Activated naive CD4-positive, alpha-beta T cell (primary cell): ENCODE measurements at places on chromosomes 16 and 17.

DNA sequence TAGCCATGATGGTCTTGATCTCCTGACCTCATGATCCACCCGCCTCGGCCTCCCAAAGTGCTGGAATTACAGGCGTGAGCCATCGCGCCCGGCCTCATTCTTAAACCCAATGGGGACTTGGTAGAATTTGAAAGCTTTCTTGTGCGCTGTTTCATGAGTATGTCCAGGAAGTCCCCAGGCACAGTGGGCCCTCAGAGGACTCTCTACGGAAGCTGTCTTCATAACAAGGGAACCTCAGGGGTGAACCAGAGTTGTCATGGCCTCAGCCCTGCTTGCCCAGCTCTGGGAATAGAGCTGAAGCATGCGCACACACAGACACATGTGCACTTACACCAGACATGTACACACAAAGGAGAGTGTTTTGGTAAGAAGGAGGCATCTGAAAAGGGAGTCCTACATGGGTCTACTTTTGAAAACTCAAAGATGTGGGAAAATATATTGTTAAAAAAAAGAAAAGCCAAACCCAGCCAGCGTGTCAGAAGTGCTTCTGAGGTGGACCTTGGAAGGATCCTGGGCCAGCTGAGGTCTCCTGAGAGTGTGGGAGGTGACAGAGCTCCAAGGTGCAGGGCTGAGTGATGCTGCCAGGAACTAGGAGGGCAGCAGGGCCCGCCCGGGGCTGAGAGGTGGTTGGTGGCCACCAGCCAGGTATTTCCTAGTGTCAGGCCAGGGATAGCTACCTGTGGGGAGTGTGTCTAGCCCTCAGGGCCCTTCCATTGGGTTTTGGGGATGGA lies 54.6 kb downstream of the EPN2 start:
- no peak for DNase-seq

GRCh38 chr16:74680681-74681080 lies 14.0 kb upstream of the RFWD3 start:
- DNase-seq: no peak

DNA sequence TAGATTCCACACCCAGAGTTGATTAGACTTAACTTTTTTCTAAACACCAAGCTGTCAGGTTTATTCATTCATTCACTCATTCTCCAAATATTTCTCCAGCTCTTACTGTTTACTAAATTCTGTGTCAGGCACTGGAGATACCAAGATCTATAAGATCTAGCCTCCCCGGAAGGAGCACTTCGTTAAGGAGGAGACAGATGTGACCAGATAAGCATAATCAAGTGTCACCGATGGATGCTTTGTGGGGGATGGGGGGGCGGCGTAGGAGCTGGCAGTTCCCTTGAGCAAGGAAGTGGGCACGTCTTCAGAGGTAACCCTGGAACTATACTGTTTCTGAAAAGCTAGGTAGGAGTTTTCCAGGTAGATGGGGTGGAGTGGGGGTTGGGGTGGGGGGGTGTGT lies 3.8 kb upstream of the RPL26 start:
- no peak for DNase-seq

DNA sequence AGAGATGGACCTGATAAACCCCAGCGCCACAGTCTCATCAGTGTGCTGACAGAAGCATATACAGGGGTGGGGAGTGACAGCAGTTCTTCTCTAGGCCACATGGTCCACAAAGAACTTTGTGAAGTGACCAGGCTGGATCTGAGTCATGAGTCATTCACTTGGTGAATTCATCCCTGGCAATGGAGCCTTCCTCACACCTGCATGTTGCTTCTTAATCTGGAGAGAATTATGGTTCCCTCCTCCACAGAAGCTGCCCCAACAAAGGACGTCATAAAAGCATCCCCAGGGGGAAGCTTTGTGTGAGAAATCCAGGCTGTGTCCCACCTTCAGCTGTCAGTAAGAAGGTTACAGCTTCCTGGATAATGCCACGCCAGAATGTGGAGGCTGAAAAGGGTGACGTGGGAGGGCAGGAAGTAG lies 215.6 kb upstream of the MAF start:
- no peak for DNase-seq

- DNase-seq: no peak
These were observed 92.4 kb downstream of the RGS9 start for GRCh38 chr17:65229621-65229995.

- no peak for DNase-seq
These were observed 66.9 kb upstream of the ATF7IP2 start for GRCh38 chr16:10318798-10319500.

- DNase-seq: no peak
These were observed 6.1 kb downstream of the CA7 start for GRCh38 chr16:66850115-66850815.

DNA sequence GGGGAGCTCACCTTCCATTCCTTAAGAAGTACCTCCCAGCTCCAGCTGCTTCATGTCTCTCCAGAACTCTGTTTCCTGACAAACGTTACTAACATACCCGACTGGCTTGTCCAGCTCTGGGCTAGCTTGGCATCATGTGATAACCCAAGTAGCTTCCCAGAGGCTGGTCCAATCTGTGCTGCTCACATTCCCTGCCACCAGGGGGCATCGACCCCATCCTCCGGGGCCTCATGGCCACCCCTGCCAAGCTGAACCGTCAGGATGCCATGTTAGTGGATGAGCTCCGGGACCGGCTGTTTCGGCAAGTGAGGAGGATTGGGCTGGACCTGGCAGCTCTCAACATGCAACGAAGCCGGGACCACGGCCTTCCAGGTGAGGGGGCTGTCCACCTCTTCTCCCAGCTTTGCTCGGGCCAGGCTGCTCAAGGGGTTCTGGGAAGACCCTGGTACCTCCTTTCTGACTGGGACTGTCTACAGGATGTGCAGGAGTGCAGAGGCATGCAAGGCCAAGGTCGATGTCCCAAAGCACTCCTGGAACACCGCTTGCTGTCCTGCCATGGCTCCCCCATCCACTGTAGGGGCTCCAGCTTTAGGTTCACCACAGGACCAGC lies 7.6 kb downstream of the EPX start:
- DNase-seq: peak; percentile 47

GRCh38 chr16:14399378-14400284 lies 230.4 kb downstream of the PARN start:
- no peak for DNase-seq

- DNase-seq: no peak
These were observed 15.8 kb downstream of the RIPOR1 start for GRCh38 chr16:67544329-67544841.

- DNase-seq: no peak
These were observed 3.9 kb upstream of the BIRC5 start for GRCh38 chr17:78210111-78210510.

- peak; percentile 53 for DNase-seq
These were observed 38.1 kb downstream of the SOST start for GRCh38 chr17:43720311-43721060.

DNA sequence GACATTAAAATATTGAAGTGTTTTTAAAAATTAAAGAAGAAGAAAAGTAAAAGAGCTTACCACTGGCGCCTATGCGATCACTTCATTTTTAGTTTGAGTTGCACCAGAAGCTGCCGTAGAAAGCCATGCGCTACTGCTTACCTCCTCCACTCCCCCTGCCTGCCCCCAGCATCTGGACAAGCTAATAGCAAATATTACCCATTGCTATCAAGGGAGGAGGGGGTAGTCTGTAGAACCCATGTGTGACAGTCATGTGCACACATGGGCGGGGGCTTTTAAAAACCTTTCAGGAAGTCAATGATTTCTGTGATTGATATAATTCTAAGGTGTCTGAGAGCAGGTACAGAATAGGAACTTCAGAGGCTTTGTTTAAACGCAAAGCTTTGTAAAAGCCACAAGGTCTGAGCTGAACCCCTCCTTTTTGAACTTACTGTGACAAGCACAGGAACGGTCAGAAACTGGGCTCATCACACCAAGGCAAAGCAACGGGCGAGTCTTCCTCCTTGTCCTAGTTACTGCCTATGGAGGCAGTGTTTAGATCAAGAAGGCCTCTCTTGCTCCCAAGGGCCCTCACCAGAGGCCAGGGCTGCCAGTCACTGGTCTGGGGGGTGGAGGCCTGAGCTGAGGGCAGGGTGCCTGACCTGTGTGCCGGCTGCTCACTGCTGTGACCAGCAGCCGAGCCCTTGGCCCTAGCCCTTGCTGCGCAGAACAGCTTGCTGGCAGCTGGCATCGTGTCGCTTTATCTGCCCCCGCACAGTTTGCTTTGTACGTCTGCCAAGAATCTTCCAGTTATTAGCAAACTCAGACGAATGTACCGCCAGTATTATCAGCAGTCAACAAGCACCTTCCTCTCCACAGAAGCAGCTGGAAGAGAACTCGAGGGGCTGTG lies 15.0 kb downstream of the GINS2 start:
- DNase-seq: no peak

DNA sequence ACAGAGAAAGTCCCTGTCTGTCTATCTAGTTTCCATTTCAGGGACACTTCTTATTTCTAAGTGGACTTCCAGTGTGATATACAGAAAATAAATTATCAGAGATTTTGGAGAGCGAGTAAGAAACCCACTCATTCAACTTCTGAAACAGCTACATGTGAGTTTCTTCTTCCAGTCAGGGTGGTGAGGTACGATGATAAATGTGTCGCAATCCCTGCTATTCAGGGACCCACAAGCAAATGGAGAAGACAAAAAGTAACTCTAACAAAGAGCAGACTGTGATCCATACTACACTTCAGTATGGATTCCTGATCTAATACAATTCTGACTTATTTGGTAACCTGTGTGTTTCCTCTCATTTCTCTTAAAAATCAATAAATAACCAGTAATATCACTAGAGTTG lies 16.8 kb downstream of the CNTNAP4 start:
- no peak for DNase-seq

GRCh38 chr17:51287412-51287811 lies 27.1 kb downstream of the UTP18 start:
- DNase-seq: no peak

- no peak for DNase-seq
These were observed 67.1 kb downstream of the ABCC1 start for GRCh38 chr16:16016388-16016964.

GRCh38 chr16:19830902-19831560 lies 53.6 kb downstream of the GPRC5B start:
- no peak for DNase-seq

DNA sequence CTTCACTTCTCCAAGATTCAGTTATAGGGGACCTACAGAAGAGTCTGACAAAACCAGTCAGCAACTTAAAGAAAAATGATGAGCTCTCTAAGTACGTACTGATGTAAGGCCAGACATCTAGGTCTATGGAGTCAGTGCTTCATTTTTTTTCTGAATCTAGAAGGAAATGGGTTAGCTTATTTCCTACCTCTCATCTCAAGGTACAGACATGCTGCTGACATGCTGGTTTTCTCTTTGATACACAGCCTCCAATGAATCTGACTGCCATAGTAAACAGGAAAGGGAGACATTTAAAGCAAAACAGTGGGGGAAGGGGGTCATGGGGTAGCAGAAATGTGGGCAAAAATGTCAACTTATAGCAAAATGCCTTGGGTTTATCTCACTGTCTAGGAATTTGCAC lies 16.4 kb downstream of the CDR2 start:
- no peak for DNase-seq

DNA sequence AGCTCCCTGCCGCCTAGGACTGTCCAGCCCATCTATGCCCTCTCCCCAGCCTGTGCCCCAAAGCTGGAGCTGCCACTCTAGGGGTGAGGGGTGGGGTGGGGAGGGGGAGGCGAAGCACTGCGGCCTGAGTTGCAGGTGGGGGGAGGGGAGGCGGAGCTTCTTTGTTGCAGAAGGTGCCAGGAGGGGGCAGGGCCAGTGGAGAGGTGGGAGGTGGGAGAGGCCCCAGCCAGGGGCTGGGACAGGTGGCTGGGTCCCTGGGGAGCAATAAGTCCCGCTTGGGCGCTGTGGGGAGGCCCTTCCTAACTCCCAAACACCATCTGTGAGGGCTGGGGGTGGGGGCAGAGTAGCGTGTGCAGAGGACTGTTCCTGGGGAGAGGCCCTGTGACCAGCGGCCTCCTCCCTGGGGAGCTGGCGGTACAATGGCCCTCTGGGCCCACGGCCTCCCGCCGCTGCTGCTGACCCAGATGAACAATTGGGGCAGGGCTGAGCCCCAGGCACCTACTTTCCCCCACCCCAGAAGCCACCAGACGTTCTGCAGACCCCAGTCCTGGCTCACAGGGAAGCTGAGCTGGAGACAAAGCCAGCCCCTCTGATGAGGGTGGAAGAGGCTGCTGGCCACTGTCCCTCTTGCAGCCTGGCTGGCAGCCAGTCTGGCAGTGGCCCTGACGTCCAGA lies 2.2 kb upstream of the NTN3 start:
- no peak for DNase-seq

DNA sequence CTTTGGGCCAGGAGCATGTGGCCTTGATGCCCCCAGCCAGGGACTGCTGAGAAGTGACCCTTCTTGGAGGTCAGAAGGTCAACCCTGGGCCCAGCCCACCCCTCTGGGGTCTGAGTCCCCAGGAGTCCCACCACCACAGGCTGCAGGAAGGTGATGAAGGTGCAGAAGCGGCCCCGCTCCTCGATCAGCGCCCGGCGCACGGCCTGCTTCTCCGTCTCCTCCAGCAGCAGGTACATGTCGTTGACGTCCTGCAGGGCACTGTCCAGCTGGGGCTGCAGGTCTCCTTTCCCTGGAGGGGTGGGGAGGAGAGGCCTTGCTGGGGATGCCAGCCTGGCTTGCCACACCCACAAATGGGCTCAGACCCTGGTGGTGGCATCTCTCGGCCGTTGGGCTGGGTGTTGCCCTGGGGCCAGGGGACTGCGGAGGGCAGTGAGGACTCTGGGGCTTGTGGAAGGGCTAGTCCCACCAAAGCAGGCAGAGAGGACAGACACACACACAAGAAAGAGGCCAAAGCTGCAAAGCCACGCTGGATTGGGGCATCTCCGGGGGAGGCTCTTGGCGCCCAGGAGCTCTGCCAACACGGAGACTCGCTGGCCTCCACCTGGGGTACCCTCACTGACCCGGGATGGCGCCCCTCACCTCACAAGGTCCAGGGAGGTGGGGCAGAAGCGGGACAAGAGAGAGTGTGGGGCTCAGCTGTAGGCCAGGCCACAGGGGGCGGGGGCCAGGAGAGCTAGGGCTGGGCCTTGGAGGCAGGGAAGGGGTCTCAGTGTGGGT lies 7.5 kb downstream of the MTSS2 start:
- DNase-seq: no peak

DNA sequence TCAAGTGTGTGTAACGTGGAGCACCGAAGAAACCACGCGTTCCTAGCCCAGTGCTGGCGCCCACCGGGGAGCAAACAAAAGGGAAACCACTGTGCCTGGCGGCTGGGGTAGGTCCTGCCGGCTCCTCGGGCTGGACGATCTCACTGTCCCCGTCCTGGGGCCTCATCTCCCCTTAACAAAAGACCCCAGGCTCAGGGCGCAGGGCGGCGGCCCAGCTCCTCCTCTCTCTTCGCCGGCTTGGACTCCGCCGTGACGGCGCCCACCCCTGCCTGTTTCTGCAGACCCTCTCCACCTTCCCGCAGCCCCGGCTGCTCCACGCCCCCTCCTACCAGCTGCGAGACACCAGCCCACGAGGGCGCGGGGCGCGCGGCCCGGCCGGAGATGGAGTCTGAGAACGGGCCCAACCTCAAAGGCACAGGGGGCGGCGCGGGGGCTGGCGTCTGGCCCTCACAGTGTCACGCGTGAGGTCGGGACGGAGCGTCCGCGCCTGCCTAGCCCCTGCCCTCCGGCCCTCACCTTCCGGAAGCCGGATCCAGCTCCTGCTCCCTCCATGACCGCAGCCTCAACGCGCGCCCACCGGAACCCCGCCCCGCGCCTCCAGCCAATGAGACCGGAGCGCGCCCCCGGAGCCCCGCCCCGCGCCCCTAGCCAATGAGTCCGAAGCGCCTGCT lies at the start of gene CENPX:
TSS of gene CENPX (minus strand) at position 569 of the 671 bp plus-strand sequence. CDS start at position 552, 17 bp downstream.
- DNase-seq: no peak

GRCh38 chr16:49970797-49971431 lies 54.1 kb upstream of the CNEP1R1 start:
- no peak for DNase-seq

- DNase-seq: no peak
These were observed 46.1 kb downstream of the CHD9 start for GRCh38 chr16:53100889-53101288.
